Fibroblast of villous mesenchyme (primary cell): ENCODE measurements at places on chromosomes 16 and 17. TPM values are rescaled to one million over a fixed set of nuclear protein-coding genes. Genes with fewer than 3 reads are reported as not detected.

GRCh38 chr16:53123747-53124146, 69.0 kb downstream of the CHD9 start:
- peak; percentile 96 for DNase-seq

DNA sequence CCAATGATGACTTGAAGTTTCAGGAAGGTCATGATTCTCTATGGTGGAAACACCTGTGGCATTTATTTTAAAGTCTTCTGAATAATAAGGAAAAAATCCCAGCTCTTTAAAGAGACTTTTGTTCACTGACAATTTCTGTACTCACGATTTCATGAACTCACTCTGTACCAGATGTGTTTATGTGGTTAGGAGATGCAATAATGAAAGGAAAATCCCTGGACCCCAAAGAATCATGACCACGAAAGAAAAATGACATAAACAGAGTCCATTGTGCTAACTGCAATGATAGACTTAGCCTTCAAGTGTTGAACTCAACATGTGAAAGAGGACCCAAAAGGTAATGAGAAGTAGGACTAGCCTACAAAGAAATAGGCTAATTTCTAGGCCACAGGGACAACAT, 947.5 kb downstream of the CDH11 start:
- DNase-seq, result no peak

GRCh38 chr17:66675273-66675990, 159.5 kb upstream of the CACNG5 start:
- no peak for DNase-seq

DNA sequence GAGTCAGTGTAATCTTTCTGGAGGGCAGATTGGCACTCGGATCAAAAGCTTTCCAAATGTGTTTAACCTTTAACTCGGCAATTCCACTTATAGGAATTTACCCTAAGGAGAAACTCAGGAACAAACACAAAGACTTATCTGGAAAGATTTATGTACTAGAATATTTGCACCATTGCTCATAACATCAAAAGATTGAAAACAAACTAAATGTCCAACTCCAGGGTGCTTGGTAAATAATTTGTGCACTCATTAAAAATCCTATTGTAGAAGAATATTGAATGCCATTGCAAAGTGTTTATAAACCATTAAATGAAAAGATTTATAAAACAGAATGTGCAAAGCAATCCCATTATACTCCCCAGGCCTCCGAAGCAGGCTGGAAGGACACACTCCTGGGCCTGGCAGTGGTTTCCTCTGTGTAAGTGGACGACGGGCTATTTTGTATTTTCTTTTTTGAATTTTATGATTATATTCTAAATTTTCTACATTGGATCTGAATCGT, 18.7 kb upstream of the RBFOX3 start:
- no peak for DNase-seq

LGALS9B gene
- not detected in 2 replicates for total RNA-seq

DNA sequence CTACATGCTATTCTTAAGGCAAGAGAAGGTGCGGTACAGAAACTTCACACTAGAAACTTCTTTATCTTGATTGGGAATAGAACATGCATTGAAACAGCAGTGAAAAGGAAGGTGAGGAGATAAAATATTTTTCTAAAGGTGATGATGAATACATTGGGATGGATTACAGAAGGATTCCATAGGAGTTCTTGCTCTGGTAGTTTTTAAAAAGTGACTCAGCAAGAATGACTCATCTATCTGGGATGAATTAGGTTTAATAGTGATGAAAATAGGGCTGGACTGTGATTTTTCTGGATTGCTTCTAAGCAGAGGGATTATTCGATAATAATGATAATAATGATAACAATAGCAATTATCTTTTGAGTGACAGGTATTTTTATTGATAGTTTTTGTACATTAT, 65.6 kb upstream of the HS3ST4 start:
- DNase-seq, result no peak

DNA sequence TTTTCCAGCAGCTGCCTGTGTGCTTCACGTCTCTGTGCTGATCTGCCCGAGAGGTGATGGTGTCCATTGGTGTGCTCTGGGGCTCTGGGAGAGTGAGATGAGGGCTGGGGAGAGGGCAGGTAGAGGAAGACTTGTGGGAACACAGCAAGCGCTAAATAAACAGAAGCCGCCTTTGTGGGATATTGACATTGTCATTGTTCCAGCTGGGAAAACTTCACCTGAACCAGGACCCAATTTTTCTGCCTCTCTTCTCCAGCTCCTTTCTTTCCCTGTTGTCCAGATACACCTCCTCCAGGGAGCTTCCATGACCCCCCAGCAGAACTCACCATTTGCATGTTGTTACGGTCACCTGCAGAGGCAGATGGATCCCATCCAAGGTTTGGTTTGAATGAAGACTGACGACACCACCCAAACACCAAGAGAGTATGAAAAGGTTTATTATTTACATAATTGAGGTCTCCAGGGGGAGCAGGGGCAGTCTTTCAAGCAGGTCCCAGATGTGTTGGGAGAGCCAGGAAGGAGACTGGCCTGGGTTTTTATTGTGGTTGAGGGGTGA, 3.6 kb upstream of the ITGA3 start:
- no peak for DNase-seq

DNA sequence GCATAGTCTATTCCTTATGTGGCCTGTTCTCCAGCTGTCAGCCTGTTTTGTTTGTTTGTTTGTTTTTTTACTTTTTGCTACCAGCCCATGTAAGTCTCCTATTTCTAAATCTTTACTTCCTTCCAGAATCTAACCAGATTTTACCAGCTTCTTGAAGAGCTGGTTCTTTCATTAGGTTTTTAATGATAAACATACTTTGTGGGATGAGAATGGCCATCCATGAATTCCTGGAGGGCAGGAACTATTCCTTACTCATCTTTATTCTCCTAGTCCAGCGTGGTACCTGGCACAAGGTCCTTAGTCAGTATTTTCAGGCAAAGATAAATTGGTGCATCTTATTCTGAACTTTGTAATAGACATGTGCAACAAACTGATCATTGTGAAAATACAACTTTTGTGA, 17.3 kb downstream of the RSPRY1 start:
- DNase-seq, result no peak

DNA sequence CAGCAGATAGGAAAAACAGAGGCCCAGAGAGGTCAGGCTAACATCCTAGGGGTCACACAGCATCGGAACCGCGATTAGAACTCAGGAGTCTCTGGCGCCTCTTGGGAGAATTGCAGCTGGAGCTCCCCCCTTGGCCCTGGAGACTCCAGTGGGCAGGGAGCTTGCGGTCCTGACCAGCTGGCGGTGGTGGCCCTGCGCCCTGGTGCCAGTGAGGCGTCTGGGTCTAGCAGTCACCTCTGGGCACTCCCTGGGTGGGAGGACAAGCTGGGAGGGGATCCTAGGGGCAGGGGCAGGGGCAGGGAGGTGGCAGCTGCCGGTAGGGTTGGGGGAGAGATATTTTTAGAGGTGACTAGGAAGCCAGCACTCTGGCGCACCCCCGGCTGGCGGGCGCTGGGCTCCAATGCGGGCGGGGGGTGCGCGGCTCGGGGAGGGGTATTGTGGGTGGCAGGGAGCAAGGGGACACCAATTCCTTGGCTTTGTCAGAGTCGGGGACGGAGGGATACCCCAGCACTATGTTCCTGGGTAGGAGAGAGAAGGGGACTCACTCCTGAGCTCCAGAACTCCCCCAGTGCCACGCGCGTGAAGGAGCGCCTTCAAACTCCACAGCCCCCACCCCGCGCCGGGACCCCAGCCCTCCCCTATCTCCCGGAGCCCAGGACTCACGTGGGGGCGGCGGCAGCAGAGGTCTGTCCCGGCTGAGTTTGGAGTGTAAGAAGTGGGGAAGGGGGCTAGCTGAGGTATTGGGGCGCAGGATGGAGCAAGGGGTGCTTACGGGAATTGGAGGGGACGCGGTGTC, 584 bp downstream of the PHOSPHO1 start:
- DNase-seq, result no peak

SPNS3 gene
- not detected in 2 replicates for total RNA-seq

DNA sequence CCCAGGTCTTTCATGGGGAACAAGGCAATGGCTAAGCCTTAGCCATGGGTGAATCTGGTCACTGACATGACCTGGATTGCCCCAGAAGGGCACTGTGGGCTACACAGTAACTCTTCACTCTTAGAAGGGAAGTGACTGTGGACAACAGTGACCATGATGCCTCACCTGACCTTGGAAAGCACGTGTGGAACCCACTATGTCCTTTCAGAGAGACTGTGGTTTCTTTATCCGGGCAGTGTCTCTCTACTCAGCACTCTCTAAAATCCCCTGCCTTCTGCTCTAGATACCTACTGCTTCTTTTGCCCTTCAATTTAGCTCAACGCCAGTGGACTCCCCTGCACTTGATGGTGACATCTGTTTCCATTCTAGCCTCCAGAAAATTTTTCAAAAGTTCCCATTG, 66.1 kb upstream of the ANKFN1 start:
- no peak for DNase-seq

GRCh38 chr17:35127751-35128514, 6.5 kb downstream of the FNDC8 start:
- peak; percentile 63 for DNase-seq
